ENCODE measurements at places on chromosomes 3 and 15. TPM values are rescaled to one million over a fixed set of nuclear protein-coding genes. Genes with fewer than 3 reads are reported as not detected.

Gene ADCY5
- 33.8 TPM for total RNA-seq

Gene CRYGS
- 3.9 TPM for total RNA-seq

DNA sequence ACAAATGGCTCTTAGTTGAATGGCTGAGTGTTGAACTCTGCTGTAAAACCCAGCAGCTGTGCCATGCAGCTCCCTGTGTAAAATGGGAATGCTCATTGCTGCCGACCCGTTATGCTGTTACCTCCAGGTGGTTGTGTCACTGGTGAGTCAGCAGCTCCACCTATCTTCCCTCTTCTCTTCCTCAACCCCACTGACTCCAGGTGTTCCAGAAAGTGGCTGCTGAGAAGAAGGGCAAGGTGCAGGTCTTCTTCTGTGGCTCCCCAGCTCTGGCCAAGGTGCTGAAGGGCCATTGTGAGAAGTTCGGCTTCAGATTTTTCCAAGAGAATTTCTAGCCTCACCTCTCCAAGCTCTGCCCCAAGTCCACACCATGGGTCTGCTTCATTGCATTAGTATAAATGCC lies 41.9 kb downstream of the NOX5 start:
- no peak for DNase-seq

GRCh38 chr3:27976933-27977332 lies 254.8 kb upstream of the EOMES start:
- no peak for DNase-seq

- DNase-seq = no peak
These were observed 29.0 kb upstream of the TBC1D21 start for GRCh38 chr15:73844356-73844755.

DNA sequence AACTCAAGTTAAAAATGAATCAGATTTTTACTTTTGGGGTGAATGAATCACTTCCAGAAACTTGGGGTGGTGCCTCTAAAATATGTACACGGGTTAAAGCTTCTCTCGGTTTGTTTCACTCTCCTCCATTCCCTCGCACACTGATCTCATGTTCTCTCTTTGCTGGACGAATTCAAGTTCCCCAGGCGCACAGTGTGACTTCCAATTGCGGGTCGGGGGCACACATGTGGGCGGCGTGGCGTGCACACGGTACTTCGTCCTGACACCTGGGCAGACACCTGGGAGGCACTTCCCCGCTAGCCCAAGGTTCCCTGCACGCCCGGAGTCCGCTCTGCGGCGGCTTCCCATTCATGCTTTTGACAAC lies 692 bp downstream of the SCAANT1 start:
- no peak for DNase-seq

- no peak for DNase-seq
These were observed 95.4 kb upstream of the RNU6-1 start for GRCh38 chr15:67935244-67935643.

DNA sequence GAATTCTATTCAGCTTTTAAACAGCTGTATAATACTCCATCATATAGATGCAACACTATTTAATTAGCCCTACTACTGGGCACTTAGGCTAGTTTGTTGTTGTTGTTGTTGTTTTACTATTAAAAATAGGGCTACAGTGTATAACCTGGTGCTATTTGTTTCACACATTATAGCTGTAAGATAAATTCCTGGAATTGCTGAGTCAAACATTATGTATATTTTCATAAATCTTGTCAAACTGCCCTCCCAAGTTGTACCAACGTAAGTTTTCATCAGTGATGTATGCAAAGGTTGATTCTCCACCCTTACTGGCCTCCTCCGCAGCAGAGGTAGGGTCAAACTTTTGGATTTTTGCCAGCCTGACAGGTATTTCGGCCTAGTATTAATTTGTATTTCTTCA lies 3.8 kb upstream of the CEMIP start:
- no peak for DNase-seq

- no peak for DNase-seq
These were observed 6.0 kb downstream of the PRKCI start for GRCh38 chr3:170228093-170228766.

Gene AQR
- 44.9 TPM for total RNA-seq

DNA sequence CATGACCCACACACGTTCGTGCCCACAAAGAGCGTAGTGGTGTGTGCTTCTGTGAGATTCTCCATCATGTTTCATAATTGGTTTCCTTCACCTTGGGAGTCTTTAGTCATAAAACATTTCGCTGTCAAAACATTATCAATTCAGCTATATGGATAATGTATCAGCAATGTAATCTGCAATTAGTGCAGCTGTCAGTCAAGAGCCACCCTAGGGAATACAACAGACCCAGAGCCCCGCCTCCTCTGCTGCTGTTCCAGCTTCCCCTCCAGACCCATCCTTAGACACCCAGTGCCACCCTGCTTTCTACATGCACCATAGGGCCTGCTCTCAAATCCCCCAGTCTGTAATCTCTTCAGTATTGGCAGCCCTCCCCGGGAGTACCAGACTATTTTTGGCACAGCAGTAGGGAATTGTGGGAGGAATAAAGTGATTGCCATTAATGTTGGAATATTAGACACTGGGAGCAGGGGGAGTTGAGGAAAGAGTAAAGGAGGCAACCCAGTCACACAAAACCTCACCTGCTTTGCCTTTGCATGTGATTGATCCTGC lies 31.5 kb upstream of the C3orf80 start:
- no peak for DNase-seq

Gene MEX3B
- 22.4 TPM for total RNA-seq

Gene SMCO1
- total RNA-seq = not detected

- no peak for DNase-seq
These were observed 1164.2 kb downstream of the NSUN3 start for GRCh38 chr3:95227092-95227491.

- no peak for DNase-seq
These were observed 55.2 kb downstream of the PGPEP1L start for GRCh38 chr15:98952381-98952803.

DNA sequence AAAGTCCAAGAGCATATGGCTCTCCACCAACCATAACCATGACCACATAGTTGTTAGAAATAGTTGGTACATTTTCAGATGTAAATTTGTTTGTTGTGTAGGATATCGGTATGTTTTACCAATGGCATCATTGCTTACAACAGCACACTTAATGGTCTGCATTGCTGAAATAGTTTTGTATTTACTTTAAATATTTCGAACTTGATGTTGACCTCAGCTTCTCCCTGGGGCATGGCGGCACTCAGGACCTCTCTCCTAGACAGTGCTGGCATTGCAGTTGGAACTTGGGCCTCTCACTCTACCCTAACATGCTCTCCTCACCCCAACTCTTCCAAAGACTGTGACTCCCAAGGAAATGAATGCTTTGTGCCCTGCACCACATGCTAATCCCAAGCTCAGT lies 5.0 kb downstream of the SLC22A13 start:
- DNase-seq = no peak

- DNase-seq = no peak
These were observed 512.6 kb upstream of the PPP2R3A start for GRCh38 chr3:135452881-135453280.

DNA sequence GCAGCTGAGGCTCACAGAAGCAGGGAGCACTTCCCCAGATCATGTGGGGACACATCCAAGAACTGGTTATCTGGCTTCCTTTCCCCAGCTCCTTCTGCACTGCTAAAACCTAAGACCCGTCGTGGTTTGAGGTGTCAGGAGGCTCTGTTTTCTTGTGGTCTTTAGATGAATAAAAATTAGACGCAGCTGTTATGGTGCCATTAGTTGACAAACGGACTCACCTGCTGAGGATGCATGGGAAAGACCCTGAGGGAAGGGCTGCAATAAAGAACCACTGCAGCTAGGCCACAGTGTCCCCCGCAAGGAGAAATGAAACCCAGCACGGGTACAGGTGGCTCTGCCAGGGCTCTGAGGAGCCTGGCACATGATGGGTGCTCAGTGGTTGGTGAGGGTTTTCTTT lies 99.4 kb downstream of the IQSEC1 start:
- no peak for DNase-seq

Gene CPNE9
- total RNA-seq = 0.69 TPM

Gene SYNPR
- 13.3 TPM for total RNA-seq

- no peak for DNase-seq
These were observed 113.2 kb downstream of the EPHB1 start for GRCh38 chr3:134908271-134908670.

- DNase-seq = no peak
These were observed 325.1 kb upstream of the CBLB start for GRCh38 chr3:106193876-106194275.

GRCh38 chr3:188335656-188336055 lies 181.7 kb downstream of the LPP start:
- DNase-seq = no peak

DNA sequence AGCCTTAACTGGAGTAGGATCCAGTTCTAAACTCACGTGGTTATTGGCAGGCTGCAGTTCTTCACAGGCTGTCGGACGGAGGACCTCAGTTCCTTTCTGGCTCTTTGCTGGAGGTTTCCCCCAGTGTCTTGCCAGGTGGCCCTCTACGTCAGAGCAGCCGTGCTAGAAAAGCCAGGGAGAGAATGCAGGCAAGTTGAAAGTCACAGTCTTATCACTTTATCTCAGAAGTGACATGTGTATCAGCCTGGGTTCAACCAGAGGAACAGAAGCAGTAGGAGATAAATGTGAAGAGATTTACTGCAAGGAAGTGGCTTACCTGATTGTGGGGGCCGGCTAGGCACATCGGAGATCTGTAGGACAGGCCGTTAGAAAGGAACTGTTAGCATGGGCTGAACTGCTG lies 125.3 kb upstream of the BNIP2 start:
- DNase-seq = no peak

GRCh38 chr3:156665291-156665690 lies 9.1 kb upstream of the TIPARP start:
- DNase-seq = no peak

DNA sequence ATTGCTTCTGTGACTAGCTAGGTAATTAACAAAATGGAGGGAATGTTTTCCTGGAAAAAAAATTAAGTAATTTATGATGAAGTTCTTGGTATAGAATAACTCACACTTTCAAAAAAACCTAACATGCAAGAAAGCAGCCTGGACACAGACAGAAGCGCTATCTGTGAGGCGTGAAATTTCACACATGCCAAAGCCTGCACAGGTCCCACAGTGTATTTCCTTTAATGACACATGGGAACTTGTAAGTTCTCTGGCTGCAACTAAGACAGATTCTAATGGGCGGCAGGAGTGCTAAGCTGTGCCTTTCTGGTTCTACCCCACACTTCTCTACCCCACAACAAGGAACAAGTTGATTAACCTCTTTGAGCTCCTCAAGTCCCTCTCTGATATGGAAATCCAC lies 84.9 kb upstream of the NEO1 start:
- no peak for DNase-seq

Gene TIMP4
- total RNA-seq = not detected

GRCh38 chr3:128780101-128780837 lies 54.3 kb downstream of the RAB7A start:
- no peak for DNase-seq

DNA sequence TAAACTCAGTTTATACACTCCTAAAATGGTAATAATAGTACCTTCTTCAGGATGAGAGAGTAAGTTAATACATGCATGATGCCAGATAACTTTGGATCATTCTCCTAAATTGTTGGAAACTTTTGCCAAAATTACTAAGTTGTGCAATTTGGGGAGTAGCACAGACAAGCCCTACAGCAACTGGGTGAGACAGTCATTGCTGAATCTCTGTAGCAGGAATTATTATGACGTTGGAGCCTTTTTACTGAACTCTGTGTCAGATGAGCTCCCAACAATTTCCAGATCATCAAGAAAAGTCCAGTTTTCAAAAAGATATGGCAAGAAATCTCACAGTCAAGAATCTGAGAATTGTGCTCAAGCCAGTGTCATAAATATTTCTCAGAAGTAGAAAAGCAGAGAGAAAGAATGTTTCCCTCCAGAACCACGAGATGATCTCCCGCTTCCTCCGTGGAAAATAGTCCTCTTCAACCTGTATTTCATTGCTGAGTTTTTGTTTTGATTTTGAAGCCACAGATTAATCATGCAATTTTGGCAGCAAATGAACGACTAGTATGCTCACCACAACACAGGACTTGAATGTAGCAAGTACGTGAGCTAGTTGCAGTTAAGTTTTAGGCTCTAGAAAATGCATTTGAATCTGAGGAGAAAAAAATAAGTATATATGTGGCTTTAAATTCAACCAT lies 485.4 kb downstream of the CNTN6 start:
- no peak for DNase-seq

DNA sequence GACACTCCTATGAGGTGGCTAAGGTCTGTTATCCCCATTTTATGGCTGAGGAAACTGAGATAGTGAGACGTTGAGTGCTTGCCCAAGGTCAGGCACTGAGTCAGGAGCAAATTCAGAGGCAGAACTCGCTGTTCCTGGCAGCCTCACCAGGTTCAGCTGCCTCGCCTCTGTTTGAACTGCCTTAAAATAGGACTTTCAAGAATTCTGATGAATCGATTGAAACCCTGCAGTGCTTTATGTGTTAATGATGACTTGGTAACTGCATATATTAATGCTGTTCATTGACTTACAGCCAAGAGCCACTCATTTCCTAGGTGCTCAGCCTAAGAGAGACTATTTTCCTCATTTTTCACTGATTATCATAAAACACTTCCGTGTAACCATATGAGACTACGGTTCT lies 79.5 kb upstream of the BHLHE40 start:
- DNase-seq = no peak

Gene PFKFB4
- total RNA-seq = 45.0 TPM

GRCh38 chr15:91854639-91854990 lies 1.1 kb downstream of the SLCO3A1 start:
- no peak for DNase-seq

- DNase-seq = peak; percentile 91
These were observed 5.8 kb upstream of the RPL29 start for GRCh38 chr3:52001443-52001974.

DNA sequence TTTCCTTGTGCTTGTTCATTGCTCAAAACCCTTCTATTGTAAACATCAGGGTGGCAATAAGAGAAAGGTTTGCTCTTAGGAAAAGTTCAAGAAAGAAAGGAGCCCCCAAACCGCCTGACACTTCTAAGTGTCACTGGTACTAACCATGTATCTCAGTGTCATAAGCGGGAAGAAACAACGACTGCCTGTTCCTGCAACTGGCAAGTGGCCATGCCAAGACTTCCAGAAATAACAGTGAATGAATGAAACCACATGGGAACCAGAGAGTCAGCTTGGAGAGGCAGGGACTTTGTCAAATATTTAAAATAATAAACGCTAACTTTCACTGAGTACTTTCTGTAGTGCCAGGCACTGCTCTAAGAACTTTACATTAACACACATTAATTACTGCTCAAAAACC lies 1.1 kb downstream of the PLSCR2 start:
- DNase-seq = no peak

GRCh38 chr15:77475898-77476297 lies 55.2 kb downstream of the HMG20A start:
- DNase-seq = no peak

DNA sequence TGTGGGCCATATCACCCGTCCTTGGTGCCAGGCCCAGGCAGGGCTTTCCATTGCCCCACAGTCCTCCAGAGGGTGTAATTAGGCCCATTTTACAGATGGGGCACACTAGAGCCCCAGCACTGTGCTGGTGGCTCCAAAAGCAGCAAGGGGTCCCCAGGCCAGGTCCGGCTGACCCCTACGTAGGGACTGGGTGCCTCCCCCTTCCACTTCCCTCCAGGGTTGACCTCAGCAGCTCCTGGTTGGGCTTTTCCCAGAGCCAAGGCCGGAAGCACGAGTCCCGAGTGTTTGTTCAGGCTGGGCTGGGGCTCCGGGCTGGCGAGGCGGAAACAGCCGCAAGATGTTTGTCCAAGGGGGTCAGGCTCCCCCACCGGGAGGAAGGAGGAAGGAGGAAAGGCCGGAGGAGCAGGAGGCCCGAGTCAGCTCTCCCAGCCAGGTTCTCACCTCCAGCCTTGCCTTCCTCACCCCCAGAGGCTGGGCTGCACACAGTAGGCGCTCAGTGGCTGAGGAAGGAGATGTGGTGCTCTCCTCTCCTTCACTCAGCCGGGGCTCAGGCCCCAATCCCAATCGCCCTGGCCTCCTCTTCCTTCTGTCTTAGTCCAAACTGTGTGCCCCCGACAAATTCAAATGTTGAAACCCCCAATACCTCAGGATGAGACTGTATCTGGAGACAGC lies 17.1 kb upstream of the PLXND1 start:
- no peak for DNase-seq

Measured in progenitor cell of endocrine pancreas (in vitro differentiated cells).